Liver (tissue), 10 donors: ENCODE measurements at places on chromosomes 3 and 15.

- DNase-seq: no peak
Measured at GRCh38 chr15:80026310-80026709, 33.2 kb upstream of the ZFAND6 start.

DNA sequence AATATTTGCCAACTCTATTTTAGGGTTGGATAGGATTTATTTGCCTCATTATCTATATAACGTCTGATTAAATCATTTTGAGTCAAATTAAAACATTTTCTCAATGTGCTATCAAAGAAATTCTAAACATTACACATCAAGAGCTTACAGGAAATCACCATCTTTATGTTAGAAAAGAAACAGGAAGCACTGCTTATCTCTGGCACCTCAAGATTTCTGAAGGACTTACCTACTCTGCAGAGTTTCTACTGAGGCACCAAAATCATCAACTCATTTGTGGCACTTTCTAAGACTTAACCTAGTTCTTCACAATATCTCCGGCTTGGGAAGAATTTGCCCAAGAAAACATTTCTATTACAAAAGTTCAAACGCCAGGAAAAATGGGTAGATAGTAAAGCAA lies 181.3 kb upstream of the EOMES start:
- DNase-seq: no peak

DNA sequence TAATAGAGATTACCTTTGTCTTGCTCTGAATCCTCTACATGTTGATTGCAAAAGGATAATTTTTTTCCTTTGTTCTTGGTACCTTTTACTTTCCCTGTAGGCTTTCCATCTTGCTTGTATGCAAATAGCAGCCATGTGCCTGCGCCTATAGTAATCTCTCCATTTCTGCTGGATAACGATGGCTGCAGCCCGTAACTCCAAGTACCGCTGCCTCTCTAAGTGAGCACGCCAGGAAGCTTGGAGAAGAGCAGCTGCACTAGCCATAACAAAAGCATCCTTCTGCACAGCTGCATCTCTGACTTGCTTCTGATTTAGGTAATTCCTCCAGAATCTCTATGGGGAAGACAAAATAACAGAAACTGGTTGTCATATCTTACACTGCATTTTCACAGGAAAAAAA lies 89.3 kb downstream of the NR2E3 start:
- DNase-seq: no peak

DNA sequence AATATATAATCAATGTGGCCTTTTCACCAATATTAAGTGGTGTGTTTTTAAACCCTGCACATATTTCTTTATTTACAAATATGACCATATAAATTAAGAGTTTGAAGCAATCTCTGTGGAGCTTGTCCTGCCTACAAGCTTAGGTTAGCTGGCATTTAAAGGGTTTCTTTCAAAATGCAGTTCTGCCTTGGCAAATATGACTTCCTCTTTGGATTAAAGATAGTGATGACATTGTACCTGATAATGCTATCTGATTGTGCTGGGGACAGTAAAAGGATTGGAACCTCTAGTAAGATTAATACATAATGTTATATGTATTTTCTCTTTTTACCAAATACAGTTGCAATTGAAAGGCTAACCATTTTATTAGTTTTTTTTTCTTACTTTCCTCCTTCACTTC lies 249.1 kb downstream of the OTOL1 start:
- no peak for DNase-seq

DNA sequence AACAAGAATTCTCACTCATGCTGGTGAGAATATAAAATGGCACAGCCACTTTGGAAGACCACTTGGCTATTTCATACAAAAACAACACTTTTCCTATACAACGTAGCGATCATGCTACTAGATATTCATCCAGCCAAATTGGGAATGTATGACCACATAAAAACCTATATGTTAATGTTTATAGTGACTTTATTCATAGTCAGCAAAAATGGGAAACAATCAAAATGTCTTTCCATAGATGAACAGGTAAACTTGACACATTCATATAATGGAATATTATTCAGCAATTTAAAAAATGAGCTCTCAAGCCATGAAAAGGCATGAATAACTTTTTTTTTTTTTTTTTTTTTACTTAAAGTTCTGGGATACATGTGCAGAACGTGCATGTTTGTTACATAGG lies 445.2 kb downstream of the ZBBX start:
- DNase-seq: no peak
